ENCODE measurements at places on chromosomes 1 and 21. TPM values are rescaled to one million over a fixed set of nuclear protein-coding genes. Genes with fewer than 3 reads are reported as not detected.

PRR9 gene
- total RNA-seq, result 0.46 TPM

C1orf226 gene
- 17.0 TPM for total RNA-seq

TATDN3 gene
- total RNA-seq, result 48.9 TPM

GRCh38 chr1:13807209-13807608 lies 107.2 kb downstream of the PRDM2 start:
- no peak for ATAC-seq

DNA sequence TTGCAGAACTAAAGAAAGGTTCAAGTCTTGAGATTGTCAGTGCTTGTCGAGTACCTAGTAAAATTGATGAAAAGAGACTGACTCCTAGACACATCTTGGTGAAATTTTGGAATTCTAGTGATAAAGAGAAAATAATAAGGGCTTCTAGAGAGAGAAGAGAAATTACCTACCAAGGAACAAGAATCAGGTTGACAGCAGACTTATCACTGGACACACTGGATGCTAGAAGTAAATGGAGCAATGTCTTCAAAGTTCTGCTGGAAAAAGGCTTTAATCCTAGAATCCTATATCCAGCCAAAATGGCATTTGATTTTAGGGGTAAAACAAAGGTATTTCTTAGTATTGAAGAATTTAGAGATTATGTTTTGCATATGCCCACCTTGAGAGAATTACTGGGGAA lies 16.3 kb downstream of the L1TD1 start:
- ATAC-seq, result no peak

DNA sequence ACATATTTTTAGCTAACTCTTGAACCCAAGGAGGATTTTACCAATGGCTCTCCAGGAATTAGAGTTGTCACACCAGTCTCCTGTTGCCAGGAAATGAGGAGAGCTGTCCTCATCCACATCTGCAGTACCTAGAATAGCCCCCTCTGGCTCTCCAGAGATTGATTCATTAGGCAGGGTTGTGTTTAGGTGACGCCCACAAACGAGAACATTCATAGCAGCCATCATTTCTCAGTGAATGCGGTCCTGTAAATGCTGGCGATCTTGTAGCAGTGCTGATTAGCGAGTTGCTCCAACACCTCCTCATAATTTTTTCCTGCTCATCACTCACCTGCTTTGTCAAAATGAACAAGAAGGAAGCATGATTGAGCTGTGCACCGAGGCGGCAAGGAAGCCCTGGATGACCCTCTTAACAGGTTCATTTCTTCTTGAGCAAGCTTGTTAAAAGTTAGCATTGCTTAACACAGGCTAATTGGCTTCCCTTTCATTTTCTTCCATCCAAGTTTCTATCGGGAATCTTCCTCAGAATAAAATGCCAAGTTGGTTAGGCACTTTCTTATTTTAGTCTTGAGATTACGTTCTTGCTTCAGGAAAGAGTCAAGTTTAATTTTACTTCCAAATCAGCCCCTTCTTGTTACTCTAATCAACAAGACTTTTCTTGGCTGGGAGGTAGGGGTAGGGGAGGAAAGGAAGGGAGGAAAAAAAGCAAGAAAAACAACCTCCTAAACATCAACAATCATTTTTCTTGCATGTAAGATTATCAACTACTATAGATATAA lies 16.5 kb upstream of the KLHDC8A start:
- ATAC-seq, result peak; percentile 87

GRCh38 chr1:41712695-41713094 lies 206.0 kb downstream of the HIVEP3 start:
- ATAC-seq, result peak; percentile 41

Data from motor neuron (in vitro differentiated cells).